Mesothelial cell of epicardium (in vitro differentiated cells): ENCODE measurements at places on chromosomes 12 and 14. TPM values are rescaled to one million over a fixed set of nuclear protein-coding genes. Genes with fewer than 3 reads are reported as not detected.

The KRT8 gene
- 1,131 to 1,194 TPM (median 1,142 TPM) in 3 replicates for total RNA-seq

The POTEM gene
- not detected in 3 replicates for total RNA-seq

The FICD gene
- 2.8 to 3.6 TPM (median 2.9 TPM) in 3 replicates for total RNA-seq

The CLBA1 gene
- 9.0 to 10.3 TPM (median 10.2 TPM) in 3 replicates for total RNA-seq

The CCND2 gene
- total RNA-seq, result 393 to 412 TPM (median 404 TPM) in 3 replicates

The CPNE6 gene
- total RNA-seq, result not detected in 3 replicates

The MYF6 gene
- total RNA-seq, result 0.16 to 0.22 TPM (median 0.20 TPM) in 3 replicates

- DNase-seq, result no peak
Measured at GRCh38 chr14:32693114-32693513, 245.6 kb upstream of the NPAS3 start.

GRCh38 chr12:12032260-12032791, 38.4 kb upstream of the BCL2L14 start:
- DNase-seq, result no peak

- no peak for DNase-seq
Measured at GRCh38 chr12:42091769-42092168, 52.9 kb downstream of the GXYLT1 start.

DNA sequence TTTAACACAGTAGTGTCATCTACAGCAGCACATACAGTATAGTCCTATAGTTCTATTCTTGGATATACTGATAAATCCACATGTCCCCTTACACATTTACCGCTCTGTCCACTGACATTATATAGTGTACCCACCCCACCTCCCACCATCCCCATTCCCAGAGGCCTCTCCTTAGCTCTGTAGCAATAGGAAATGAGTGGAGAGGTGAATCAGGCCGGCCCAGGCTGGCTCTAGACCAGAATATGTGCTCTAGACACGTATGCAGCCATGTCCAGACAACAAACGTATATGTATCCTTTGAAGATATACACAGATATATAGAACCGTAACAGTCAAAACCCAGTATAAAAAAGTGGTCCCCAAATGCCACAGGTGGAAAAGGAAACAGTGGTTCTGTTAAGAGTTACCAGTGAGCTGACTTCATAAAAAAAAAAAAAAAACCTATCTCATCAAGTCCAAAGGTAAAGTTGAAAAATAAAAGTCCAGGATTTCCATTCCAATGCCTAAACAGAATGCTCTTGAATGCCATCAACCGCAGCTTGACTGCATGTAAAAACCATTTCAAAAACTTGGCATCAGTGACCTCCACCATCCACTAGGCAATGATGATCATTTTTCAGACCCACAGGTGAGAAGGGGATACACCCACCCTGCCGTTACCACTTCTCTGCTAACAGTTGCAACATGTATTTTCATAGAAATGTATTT, 16.7 kb downstream of the EGLN3 start:
- no peak for DNase-seq

DNA sequence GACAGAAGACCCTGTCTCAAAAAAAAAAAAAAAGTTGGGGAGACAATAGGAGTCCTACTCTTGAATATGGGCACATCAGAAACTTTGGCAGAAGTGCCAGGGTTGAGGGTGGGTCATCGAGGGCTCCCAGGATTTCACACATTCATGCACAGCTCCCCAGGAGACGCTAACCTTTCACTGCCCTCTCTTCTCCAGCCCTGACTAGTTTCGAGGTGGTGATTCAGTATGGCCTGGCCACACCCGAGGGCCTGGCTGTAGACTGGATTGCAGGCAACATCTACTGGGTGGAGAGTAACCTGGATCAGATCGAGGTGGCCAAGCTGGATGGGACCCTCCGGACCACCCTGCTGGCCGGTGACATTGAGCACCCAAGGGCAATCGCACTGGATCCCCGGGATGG, 29.4 kb upstream of the LRP1-AS start:
- no peak for DNase-seq

DNA sequence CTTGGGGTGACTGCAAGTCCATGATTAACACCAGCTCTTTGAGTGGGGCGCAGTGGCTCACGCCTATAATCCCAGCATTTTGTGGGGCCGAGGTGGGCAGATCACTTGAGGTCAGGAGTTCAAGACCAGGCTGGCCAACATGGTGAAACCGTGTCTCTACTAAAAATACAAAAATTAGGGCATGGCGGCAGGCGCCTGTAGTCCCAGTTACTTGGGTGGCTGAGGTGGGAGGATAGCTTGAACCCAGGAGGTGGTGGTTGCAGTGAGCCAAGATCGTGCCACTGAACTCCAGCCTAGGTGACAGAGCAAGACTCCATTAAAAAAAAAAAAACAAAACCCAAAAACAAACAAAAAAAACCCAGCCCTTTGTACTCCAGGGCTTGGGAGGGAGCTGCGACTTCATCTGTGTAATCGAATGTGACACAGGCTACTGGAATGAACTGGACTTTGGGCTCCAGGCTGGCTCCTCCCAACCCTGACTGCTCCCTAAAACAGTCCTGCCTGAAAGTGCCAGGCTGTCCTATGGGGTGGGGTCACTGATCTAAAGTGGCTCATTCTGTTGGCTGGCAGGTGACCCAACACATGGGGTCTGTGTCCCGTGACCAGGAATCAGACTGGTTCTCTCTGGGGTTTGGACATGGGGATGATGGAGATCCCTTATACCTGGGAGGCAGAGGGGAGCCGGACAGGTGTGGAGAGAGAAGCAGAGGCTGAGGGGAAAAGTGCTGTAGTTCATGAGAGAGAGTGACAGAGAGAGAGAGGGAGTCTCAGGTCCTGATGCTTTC, 9.3 kb upstream of the C12orf43 start:
- no peak for DNase-seq

DNA sequence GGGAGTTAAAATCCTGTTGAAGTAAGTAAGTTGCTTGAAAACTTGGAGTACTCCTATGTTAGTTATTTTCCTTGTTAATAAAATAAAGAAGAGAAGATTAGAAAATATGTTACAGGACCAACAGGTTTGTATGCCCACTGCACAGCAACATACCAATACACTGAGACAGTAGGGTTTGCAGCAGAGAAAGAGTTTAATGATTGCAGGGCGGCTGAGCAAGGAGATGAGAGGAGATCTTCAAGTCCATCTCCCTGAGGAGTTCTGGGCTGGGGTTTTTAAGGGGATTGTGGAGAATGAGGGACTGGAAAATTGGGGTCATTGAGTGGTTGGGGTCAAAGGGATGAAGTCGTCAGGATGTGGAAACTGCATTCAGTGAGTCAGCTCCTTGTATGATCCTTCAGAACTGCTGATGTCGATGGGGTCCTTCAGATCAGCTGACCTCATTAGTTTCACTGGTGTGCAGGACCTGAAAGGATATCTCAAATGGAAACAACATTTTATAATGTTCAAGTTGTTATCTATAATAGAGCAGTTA, 4.3 kb upstream of the HSD17B6 start:
- no peak for DNase-seq

DNA sequence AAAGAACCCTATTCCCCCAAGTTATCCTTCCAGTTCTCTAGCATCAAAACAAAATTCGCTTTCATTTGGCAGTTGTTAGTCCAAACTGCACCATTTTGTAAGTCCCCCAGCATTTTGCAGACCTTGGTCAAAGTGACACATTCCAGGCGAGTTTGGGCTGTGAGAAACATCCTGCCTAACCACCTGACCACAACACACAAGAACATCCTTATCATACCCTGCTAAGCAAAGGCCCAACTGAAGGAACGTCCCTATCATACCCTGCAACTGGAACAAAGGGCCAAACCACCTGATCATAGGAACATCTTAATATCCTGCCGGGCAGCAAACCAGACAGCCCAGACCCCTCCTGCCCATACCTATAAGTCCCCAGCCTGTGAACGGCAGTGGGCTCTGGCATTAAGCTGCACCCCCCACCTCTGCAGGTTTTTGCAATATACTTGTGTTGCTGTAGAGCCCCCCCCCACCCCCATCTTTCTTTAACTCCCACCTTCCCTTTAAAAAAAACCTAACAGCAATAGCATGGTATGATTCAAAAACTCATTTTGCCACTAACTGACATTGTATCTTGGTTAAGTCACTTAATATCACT, 2.7 kb downstream of the PCNX4 start:
- no peak for DNase-seq

- DNase-seq, result no peak
Measured at GRCh38 chr12:66032739-66033138, 97.8 kb downstream of the LLPH start.

- no peak for DNase-seq
Measured at GRCh38 chr14:98171654-98172053, 1100.3 kb downstream of the BCL11B start.

GRCh38 chr12:84779169-84779568, 133.4 kb downstream of the SLC6A15 start:
- DNase-seq, result no peak

GRCh38 chr12:48602192-48602989, 32.5 kb upstream of the LALBA start:
- DNase-seq, result no peak

DNA sequence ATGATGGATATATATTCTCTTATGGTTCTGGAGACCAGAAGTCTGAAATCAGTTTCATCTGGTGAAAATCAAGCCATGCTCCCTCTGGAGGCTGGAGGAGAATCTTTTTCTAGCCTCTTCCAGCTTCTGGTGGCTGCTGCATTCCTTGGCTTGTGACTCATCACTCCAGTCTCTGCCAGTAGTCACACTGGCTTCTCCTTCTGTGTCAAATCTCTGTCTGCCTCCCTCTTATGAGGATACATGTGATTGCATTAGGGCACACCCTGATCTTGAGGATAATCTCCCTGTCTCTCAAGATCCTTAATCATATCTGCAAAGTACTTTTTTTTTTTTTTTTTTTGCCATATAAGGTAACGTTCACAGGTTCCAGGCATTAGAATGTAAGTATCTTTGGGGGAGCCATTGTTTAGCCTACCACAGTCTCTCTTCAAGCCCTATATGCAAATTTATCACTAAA, 17.7 kb downstream of the DNAL1 start:
- DNase-seq, result no peak

GRCh38 chr14:29895591-29896083, 32.0 kb downstream of the PRKD1 start:
- DNase-seq, result no peak

GRCh38 chr12:25069224-25069623, 120.3 kb upstream of the BCAT1 start:
- DNase-seq, result no peak

- DNase-seq, result no peak
Measured at GRCh38 chr12:118023301-118023860, 6.9 kb downstream of the RFC5 start.

DNA sequence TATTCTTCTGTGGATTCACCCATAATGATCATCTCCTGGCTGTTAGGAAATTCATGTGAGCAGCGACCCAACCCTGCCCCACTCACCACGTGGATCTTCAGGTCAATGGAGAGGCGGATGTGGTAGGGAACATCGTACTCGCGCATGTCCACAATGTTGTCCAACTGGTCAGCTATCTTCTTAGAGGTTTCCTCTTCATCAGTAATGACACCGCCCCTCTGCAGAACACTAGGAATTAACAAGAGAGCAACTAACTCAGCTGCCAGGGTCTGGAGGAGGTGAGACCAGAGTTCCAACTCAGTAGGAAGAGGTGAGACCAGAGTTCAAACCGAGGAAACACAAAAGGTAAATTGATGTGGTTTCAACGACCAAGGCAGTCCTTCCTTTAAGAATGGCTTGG, 9.7 kb downstream of the POLE start:
- DNase-seq, result no peak
